ENCODE measurements at places on chromosomes 7 and 10. TPM values are rescaled to one million over a fixed set of nuclear protein-coding genes. Genes with fewer than 3 reads are reported as not detected.

GRCh38 chr10:18527687-18528086 lies 123.7 kb downstream of the NSUN6 start:
- no peak for DNase-seq

- no peak for DNase-seq
Observed at GRCh38 chr10:122152544-122152943, 118.6 kb upstream of the BTBD16 start.

GRCh38 chr7:43856996-43857395 lies 12.3 kb downstream of the MRPS24 start:
- DNase-seq = no peak

- DNase-seq = no peak
Observed at GRCh38 chr10:131788386-131788785, 112.4 kb upstream of the PPP2R2D start.

DNA sequence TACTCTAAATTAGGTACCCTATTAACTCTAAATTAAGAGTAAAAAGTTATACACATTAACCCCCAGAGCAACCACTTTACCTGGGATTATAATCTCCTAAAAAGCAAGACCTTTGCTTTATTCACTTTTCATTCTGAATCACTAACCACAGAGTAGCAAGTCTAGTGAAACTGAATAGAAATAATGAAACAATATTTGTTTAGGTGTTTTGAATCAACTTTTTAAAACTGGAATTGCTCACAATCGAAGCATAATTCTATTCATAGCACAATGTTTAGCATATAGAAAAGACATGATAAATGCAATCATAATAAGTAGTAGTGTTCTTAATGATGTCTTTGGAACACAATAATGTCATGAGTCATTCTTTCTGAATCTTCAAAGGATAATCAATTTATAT lies 37.0 kb upstream of the CASD1 start:
- no peak for DNase-seq

- no peak for DNase-seq
Observed at GRCh38 chr10:62021978-62022802, 120.7 kb downstream of the ARID5B start.

GRCh38 chr10:48400129-48400849 lies 93.8 kb downstream of the MAPK8 start:
- DNase-seq = no peak

DNA sequence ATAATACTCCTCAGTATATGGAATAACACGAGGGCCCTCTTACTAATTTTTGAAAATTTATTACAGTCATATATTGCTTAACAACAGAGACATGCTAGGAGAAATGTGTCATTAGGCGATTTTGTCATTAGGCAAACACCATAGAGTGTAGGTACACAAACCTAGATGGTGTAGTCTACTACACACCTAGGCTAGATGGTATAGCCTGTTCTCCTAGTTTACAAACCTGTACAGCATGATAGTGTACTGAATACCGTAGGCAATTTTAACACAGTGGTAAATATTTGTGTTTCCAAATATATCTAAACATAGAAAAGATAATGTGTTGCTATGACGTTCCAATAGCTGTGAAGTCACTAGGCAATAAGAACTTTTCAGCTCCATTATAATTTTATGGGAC lies 12.8 kb downstream of the OR2F1 start:
- DNase-seq = no peak

DNA sequence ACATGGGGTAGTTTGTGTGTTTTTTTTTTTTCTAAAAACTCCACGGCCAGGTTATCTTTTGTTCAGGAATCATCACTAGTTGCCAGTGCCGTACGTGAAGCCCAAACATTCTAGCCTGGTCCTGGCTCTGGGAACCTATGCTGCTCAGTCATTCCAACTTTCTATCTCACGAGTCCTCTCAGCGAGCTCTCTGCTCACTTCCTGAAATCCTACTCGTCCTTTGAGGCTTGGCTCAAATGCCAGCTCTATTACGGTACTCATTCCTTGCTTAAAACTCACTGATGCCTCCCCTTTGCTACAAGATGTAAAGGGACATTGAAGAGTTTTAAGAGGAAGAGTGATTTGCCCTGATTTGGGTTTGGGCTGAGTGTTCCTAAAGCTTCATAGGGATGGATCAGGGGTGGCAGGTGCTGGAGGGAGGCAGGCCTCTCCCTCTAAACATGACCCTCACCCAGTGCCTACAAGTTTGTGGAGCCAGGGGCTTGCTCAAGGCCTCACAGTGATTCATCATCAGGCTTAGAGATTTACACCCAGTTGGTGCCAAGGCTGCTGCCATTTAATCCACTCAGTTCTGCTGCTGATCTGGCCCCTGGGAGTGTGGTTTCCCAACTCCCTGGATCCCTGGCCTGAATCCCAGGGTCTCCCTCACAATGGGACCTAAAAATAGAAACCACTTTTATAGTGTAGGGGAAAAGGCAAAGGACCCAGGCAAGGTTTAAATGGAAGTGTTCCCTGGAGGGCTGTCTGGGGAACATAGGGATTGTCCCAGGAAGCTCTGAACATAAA lies 46.1 kb upstream of the R3HCC1L start:
- DNase-seq = no peak

DNA sequence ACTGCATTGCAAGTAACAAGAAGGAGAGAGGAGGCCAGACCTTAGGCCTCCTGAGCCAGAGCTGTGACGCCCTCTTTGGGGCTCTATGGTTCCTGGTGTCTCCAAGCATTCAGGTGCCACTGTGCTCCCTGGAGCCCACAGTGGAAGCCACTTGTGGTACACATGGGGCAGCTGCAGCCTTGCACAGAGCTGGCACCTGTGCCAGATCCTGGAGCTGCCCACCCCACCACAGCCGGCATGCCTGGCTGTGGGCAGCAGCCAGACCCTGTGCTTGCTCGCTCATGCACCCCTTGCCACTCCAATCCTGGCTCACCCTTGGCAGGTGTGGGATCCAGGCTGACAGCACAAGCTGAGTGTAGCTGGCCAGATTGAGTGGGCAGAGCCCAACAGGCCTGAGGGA lies 173.8 kb upstream of the SMIM30 start:
- no peak for DNase-seq

- no peak for DNase-seq
Observed at GRCh38 chr7:97218767-97219166, 101.3 kb downstream of the SDHAF3 start.

- no peak for DNase-seq
Observed at GRCh38 chr10:128484041-128484440, 357.8 kb upstream of the MKI67 start.

DNA sequence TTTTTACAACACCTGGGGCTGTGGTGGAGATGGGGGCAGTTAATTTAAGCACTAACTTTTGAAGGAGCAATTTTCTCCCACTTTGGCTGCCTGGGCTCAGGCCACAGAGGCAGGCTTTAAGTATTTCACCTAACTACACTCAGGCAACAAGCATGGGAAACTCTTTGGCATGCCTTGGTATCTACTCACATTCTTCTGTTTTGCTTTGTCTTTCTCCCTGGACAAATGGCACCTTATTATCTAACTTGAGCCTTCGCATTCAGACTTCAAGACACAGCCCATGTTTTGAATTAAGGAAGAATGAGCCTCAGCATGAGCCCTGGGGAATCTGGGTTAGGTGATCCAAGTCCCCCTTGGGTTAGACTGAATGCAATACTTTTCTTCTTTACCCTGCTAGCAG lies 31.8 kb upstream of the BMPER start:
- no peak for DNase-seq

DNA sequence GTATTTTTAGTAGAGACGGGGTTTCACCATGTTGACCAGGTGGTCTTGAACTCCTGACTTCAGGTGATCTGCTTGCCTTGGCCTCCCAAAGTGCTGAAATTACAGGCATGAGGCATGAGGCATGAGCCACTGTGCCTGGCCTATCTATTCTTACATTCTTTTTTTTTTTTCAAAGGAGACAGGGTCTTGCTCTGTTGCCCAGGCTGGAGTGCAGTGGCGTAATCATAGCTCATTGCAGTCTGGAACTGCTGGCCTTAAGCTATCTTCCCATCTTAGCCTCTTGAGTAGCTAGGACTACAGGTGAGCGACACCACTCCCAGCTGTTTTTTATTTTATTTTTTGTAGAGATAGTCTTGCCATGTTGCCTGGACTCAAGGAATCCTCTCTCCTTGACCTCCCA lies 20.5 kb downstream of the RSBN1L start:
- no peak for DNase-seq

GRCh38 chr10:1602037-1602484 lies 135.3 kb downstream of the ADARB2 start:
- DNase-seq = no peak

- DNase-seq = no peak
Observed at GRCh38 chr7:148049068-148049467, 541.5 kb upstream of the C7orf33 start.

- DNase-seq = no peak
Observed at GRCh38 chr10:76786504-76787072, 851.0 kb downstream of the KCNMA1 start.

- DNase-seq = no peak
Observed at GRCh38 chr10:103745341-103746247, 109.8 kb downstream of the SH3PXD2A start.

DNA sequence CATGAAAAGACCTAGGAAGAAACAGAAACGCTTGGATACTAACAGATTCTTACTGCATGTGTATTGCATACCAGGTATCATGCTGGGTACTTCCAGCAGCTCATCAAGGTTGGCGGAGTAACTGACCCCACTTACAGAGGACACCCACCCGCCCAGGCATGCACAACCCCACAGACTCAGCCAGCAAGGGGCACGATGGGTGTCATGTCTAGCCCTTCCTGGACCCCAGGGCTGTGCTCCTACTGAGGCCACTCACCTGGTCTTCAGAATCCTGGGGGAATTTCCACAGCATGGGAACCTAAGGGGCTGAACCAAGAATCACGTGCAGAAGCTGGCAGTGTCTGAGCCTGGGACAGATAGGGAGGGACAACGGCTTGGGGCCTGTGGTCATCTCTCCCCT lies 134.1 kb upstream of the ZNF32 start:
- no peak for DNase-seq

GRCh38 chr10:60234551-60234950 lies 155.1 kb downstream of the ANK3 start:
- DNase-seq = no peak

GRCh38 chr7:159010411-159010810 lies 134.3 kb downstream of the VIPR2 start:
- DNase-seq = no peak

- DNase-seq = peak; percentile 83
Observed at GRCh38 chr7:148983200-148984146, 44.8 kb downstream of the PDIA4 start.

GRCh38 chr7:28423918-28424514 lies 11.7 kb downstream of the CREB5 start:
- DNase-seq = no peak

DNA sequence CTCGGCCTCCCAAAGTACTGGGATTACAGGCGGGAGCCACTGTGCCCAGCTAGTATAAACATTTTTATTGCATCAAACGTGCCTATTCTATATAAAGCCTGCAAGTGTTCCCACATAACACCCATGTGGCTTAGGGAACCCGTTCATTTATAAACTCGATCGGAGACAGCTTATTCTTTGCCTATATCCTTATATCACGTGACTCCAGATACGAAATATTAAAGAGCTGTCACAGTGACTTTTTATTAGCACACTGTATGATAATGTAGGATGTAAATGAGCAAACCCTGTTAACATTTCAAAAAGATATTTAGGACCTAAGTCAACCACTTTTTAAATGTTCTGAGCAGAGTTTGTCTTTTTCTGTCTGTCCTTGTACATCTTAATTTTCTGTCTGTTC lies 642.9 kb upstream of the ADARB2 start:
- DNase-seq = no peak

- DNase-seq = no peak
Observed at GRCh38 chr7:30924624-30925023, 13.0 kb downstream of the AQP1 start.

DNA sequence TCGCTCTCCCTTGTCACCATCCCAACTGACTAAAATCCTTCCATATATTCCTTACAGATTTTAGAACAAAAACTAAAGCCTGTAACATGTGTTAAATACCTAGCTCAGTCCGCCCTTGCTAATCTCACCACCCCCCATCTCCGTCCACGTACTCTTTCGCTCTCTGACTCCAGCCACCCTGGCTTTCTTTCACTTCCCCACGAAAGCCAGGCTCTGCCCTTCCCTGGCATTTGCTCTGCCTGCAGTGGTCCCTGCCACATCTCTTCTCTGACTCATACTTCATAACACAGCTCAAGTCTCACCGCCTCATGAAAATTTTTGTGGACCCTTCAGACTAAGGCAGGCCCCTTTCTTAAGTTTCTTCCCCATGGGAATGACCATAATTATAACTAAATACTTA lies 11.7 kb upstream of the GPAM start:
- DNase-seq = no peak

DNA sequence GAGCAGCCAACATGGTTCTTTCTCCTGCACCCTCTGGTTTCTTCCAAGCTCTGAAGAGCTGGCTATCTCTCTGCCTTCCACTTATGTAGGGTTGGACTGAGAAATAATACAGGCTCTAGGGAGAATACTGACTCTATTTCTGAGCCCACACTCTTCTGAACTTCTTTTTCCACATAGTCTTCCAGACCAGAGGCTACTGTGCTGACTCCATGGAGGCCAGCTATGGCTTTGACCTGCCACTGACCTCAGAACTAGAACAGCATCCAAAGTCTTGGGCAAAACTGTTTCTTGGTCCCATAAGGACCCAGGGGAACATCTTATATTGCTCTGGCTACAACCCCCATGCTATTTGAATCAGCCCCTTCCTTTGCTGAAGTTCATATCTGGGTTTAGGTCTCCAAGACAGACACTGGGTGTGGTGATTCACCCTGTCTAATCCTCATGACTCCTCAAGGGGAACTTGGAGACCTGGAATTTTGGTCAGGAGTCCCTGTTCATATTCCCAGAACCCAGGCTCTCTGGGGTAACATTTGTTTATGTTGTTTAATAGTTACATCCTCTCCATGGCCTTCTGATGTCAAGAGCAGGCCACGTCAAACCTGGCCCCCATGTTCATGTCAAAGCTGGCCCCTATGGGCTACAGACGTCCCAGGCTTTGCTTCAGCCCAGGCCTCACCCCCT lies 12.1 kb upstream of the PLAU start:
- DNase-seq = no peak

DNA sequence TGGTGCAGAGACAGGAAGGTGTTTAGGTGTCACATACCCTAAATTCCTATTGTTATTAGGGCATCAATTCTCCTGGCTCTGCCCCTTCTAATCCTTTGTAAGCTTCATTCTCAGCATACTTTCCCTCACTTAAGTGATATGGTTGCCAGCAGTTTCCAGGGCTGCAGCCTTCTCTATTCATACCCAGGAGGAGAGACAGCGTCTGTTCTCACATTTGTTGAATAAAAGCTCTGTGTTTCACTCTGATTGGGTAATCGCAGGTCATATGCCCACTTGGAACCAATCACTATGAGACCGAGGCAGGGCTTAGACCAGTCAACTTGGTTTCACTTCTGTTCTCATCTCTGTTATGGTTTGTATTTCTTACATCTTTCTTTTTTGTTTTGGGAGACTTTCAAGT lies 109.6 kb upstream of the MTPN start:
- DNase-seq = no peak

GRCh38 chr7:129553899-129554461 lies 51.6 kb downstream of the SMKR1 start:
- no peak for DNase-seq

The IL6 gene
- polyA plus RNA-seq = 0.17 TPM

The TFR2 gene
- polyA plus RNA-seq = 0.95 TPM

The GET4 gene
- polyA plus RNA-seq = 33.6 TPM

The NPSR1 gene
- polyA plus RNA-seq = not detected

The HDAC9 gene
- 8.8 TPM for polyA plus RNA-seq

The BAMBI gene
- polyA plus RNA-seq = 38.4 TPM

The FXYD4 gene
- polyA plus RNA-seq = 0.54 TPM

The SEMA3A gene
- polyA plus RNA-seq = 16.4 TPM

The EBF3 gene
- 1.6 TPM for polyA plus RNA-seq

The SEMA3D gene
- 45.9 TPM for polyA plus RNA-seq

The ZNHIT1 gene
- polyA plus RNA-seq = 50.2 TPM

The MBL2 gene
- polyA plus RNA-seq = not detected

The FEZF1 gene
- polyA plus RNA-seq = not detected

The PLXNA4 gene
- 14.6 TPM for polyA plus RNA-seq

The WEE2 gene
- polyA plus RNA-seq = 0.33 TPM
